ENCODE measurements at places on chromosomes 3 and 15.

DNA sequence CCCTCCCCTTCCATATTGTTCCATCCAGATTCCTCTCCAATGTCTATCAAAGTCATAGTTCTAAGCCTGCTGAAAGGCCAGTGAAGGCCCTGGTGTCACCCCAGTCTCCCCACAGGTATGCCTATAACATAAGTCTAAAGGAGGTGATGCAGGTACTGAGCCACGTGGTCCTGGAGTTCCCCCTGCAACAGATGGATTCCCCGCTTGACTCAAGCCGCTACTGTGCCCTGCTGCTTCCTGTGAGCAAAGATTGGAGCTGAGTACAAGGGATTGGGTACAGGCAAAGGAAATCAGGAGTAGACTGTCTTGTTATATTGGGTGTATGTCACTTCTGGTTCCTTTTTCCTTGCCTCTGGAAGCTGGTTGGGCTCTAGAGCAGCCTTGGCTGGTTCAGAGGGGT is 8.2 kb downstream of the EIF2B5 start:
- no peak for DNase-seq

DNA sequence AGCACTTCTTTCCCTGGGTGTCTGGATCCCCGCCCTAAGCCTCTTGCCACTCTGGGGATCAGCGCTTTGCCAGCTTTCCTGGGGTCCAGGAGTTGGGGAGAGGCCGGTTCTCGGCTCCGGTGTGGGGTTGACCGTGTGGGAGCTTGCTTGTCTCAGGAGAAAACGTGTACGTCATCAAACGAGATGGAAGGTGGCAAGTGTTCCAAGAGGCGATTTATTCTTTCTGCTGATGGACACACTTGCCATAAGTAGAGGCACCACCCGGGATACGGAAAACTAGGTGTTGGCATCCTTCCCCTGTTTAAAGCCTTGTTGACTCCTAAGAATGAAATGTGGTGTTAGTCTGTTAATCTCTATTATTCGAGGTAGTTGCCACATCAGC is 295 bp downstream of the ZWILCH start:
- no peak for DNase-seq

GRCh38 chr3:12780751-12781150 is 15.7 kb upstream of the CAND2 start:
- DNase-seq = no peak

DNA sequence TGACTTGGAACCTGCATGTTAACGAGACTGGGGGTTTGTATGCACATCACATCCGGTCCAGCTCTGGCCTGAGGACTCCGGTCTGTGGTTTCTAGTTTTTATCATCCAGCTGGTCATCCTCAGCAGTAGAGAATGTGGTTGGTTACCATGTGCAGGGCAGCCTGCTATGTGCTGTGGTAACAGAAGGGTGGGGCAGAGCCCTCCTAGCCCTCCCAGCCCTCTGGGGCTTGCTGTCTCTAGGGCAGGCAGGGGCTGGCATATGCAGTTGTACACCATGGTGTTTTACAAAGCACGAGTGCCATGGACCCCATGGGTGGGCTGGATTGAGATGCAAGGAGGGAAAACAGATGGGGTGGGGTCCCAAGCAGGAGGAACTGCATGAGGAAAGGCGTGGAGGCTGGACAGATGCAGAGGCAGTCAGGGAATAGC is 70.2 kb downstream of the APBA2 start:
- DNase-seq = peak; percentile 34

DNA sequence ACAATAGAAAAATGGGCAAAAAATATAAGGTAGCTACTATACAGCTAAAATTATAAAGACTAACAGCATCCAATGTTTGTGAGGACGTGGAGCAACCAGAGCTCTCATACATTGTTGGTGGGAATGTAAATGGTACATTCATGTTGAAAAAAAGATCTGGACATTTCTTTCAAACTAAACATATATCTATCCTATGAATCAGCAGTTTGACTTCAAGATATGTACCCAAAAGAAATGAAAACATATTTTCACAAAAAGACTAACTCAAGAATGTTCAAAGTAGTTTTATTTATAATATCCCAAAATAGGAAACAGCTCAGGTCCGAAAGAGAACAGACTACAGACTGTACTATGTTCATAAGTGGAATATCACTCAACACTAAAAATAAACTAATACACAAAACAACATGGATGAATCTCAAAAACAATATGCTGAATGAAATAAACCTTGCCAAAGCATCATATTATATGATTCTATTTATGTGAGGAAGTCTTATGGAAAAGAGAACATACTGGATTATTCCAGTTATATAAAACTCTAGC is 8.8 kb upstream of the TTBK2 start:
- DNase-seq = no peak

DNA sequence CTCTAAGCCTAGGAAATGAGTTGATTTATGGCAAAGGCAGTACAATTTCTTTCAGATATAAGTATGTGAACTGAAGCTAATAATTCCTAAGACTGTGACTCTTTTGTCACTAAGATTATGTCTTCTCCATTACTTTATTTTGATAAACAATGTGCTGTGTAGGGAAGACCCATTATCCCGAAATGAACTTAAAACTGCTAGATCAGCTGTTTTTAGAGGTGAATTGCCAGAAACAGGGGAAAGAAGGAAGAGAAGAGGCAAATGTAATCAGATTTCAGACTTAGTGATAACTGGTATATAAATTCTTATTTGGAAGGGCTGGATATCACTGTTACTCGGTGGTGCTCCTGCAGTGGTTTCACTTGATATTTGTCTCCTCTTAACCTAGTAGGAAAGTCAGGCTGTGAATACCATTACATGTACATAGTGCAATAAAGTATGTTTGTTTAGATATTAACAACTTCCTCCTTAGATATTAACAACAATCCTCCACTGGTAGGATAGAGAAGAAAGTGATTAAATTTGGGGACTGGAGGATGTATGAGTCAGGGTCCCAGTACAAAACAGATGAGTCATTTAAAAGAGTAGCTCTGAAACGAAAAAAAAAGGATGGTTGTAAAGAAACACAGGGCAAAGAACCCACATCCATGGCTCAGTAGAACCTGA is 338.5 kb upstream of the KCNH8 start:
- no peak for DNase-seq

DNA sequence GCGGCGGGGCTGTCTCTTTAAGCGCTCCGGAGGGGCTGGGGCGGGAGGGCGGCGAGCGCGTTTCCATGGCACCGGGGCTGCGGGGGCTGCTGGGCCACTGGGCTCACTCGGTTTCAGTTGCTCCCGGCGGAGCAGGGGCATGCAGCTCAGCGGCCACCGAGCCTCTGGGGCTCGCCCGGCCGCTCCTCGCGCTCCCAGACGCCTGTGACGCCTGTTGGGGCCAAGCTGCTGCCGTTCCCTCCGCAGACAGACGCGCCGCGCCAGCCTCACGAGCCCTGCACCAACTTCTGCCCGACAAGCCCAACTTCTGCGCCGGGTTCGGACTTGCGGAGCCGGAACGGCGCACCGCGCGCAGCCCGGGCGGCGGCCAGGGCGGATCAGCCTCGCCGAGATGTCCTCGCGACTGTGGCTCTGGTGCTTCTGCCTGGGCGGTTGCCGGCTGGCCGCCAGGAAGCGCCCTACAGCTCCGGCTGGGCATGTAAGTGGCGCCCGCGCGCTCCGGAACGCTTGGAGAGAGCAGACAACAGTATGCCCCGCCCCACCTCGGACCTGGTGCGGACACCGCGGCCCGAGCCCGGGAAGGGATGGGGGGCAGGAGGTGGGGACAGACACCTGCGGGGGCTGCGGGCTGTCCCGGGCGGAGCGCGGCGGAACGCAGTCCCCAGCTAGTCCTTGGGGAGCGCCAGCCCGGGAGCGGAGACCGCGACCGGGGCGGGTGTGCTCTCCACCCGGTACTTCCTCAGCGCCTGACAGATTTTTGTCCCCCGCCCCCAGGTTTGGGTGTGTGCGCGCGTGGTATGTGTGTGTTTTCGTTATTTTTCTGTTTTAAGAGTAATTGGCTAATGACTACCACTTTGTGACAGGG is 154.1 kb upstream of the GOLIM4 start:
- peak; percentile 62 for DNase-seq

DNA sequence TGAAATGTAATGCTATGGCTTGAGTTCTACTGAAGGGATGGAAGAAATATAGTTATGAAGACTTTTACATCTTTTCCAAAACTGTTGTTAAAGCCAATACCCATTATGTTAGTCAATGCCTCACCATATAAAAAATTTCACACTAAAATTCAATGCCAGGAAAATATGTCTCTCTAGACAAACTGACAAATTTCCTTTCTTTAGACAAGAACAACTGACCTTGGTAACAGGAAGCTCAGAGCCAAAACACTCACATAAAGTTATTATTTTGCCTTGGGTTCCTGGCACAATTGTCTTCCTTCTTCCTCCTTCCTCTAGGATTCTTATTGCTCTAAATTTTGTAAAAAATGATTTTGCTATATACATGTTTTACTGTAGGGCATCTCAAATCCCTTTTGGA is 26.7 kb downstream of the INTS14 start:
- DNase-seq = no peak

DNA sequence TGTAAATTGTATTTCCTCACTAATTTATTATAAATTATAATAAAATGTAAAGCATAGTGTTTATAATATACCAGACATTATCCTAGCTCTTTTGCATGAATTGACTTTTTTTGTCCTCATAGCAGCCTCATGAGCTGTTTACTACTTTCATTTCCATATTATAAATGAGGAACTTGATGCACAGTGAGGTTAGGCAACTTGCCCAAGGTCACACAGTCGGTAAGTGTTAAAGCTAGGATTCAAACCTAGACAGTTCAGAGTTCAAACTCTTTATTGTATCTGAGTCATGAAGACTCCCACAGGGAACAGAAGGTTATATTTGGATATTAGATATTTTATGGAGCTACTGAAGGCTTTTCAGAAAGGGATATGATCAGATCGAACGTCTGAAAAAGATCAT is 322.2 kb upstream of the SATB1 start:
- no peak for DNase-seq

GRCh38 chr15:68192804-68193486 is 12.2 kb downstream of the CALML4 start:
- DNase-seq = no peak

DNA sequence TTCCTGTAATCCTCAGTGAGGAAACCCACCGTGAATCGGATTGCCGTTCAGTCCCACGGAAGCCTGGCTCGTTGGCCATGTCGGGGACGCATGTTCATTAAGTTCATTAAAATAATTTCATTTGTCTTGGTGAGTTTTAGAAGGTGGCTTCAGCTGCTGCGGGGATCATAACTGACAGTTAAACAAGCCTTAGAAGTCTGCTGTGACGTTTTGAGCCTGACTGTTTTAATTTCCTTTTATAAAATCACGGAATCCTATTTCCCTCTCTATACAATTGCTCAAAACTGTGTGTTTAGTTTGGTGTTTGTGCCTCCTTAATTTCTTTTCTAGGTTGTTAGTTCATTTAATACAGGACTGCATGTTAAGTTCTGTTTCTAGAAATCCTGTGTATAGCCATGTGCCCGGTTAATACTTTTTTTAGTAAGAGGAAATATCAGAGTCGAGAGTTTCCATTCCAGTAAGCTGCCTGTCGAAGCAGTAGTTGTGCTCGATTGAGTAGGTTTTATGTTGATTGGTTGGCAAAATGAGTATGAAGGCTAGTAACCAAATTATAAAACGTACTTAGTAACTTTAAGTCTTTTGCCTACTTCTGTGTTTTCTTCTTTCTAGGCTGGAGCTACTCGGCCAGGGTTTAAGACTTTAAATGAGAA is 705 bp downstream of the NIPA2 start:
- no peak for DNase-seq

GRCh38 chr15:96005906-96006305 is 324.6 kb upstream of the NR2F2 start:
- DNase-seq = no peak

DNA sequence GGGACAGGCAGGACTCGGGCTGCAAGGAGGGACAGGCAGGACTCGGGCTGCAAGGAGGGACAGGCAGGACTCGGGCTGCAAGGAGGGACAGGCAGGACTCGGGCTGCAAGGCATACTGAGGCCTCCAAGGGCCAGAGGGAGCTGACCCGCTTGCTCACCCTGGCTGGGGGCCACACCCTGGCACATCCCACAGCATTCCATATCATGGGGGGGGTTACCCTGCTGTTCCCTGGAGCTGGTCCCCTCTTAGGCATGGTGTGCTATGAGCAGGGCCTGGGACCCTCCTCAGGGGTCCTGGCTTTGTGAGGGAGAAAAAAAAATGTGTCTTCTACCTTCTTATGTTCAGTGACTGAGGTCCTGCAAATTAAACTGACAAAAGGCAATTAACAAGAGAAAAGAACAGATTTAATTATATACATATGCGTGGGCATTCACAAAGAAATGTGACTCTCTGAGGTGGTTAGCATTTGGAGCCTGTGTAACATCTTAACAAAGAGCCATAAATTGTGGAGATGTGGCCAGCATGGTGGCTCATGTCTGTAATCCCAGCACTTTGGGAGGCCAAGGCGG is 97.6 kb upstream of the ALDH1A3 start:
- DNase-seq = peak; percentile 9

GRCh38 chr15:101198800-101199199 is 53.0 kb downstream of the CHSY1 start:
- no peak for DNase-seq

GRCh38 chr15:54307252-54307902 is 329.1 kb downstream of the UNC13C start:
- DNase-seq = no peak

DNA sequence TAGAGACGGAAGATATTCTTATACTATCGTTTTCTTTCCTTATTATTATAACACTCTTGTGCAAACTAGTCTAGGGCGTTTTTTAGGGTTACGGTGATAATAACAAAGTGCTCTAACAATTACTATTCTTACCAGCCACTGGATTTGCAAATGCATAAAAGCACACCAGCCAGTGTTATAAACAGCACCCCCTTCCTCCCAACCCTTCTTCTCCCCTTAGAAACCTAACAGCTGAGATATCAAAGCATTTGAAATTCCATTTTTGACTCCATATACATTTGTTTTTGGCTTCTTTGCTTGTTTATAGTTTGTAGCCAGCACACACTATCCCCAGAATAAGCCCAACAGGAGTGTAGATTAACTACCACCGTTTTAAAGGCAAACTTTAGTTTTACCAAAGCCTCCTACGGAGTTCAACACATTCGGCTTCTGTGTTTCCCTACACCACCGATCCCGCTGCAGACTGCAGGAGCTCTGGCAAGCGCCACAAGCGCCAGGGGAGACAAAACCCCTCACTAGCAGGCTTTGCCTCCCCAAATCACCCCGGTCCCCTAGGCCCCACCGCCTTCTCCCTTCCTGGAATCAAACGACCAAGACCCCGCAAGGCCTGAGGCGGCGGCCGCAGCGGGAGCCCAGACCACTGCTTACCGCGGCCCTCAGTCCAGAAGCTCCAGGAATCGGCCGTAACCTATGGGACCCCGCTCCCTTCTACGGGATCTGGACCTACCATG is 461 bp downstream of the COPB2 start:
- no peak for DNase-seq

- DNase-seq = no peak
Measured at GRCh38 chr3:112739252-112739965, 98.5 kb upstream of the CCDC80 start.

DNA sequence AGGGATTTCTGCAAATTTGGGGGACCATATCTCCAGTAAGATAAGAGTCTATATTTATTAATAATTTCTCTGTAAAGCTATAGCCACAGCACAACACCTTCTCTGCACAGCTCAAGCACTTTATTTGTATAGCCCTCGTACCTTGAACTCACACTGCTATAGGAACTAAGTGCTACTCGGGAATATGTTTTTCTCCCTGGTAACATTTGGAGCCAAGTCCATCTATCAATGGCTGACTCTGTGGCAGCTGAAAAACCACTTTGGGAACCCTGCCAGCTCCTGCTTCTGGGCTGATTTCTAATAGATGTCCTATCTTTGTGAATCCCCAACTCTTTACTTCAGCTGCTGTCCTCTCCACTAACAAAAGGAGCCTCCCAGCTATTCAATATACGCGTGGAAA is 298.5 kb downstream of the GBE1 start:
- no peak for DNase-seq
